ENCODE measurements at places on chromosomes 16 and 17.

GRCh38 chr16:84930298-84931106 lies 80.8 kb downstream of the ZDHHC7 start:
- DNase-seq, result no peak

- DNase-seq, result peak; percentile 76
Observed at GRCh38 chr17:75785016-75785890, 647 bp downstream of the UNK start.

DNA sequence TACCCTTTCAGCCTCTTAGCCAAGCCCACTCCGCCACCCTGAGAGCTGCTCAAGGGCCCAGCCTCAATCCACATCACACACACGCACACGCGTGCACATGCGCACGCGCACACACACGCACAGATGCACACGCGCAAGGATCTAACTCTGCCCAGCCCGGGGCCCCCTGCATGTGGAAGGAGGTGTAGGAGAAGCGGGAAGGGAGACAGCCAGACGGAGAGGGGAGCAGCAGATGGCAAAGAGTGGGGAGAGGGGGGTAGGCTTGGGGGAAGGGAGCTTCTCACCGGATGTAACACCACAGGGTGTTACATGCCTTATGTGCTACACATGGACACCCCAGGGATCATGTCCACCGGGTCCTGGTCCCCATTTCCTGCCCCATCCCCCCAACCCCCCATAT lies 15.3 kb downstream of the DLG4 start:
- no peak for DNase-seq

GRCh38 chr17:34235389-34236028 lies 19.6 kb upstream of the CCL2 start:
- no peak for DNase-seq

DNA sequence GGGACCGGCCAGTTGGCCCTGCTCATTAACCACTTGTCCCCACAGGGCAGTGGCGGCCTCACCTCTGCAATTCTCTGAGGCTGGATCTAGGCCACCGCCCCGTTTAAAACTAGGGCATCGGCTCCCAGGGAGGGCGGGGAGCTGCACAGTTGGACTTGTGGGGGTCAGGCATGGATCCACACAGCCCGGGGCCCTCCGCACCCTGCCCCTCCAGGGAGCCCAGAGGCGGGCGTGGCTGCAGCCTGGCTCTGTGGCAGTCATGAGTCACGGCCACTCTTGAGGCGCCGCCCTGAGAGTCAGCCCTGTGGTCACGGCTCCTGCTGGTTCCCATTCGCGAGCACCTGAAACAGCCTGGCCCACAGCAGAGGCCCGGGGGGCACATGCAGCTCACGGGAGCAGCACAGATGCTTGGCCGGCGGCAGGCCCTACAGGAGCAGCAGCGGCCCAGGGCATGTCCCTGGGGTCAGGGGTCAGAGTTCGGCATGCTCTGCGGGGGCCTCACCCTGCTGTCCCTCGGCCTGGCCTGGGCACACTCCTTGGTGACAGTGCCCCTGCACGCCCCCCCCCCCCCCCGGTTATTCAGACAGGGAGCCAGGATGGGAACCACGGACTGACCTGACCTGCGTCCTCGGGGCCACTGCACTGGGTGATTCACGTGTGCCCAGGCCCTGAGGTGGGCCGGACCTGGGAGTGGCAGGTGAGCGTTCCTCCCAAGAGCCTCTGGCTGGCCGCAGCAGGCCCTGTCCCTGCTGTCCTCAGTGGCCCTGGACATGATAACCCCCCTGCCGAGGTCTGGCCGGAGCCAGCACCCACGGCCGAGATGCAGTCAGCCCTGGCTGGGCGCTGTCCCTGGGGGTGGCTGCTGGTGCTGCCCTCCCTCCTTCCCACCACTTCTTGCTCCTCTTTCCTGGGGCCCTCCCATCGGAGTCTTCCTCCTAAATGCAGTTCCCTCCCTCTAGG lies 8.2 kb downstream of the CAPN15 start:
- no peak for DNase-seq
